Peyer's patch (tissue), 4 donors: ENCODE measurements at places on chromosomes 1 and 21. TPM values are rescaled to one million over a fixed set of nuclear protein-coding genes. Genes with fewer than 3 reads are reported as not detected.
A peak's percentile ranks its signal among the peaks of the same experiment; 100 is the strongest.

DNA sequence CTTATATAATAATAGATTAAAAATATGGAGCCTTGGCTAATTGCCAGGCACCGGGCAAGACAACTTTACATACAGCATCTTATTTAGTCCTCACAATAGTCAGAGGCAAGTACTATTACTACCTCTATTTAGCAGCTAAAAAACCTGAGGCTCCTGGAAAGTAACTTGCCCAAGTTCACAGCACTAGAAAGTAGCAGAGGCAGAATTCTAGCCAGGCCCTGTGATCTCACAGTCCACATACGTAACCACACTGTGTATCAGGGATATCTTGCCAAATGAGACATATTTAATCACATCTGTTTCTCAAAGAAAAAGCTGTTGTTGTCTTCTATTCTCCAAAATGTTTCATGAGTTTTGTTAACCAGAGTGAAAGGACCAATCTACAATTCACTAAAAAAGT lies 378.5 kb downstream of the PLPP3 start:
- no peak for DNase-seq

DNA sequence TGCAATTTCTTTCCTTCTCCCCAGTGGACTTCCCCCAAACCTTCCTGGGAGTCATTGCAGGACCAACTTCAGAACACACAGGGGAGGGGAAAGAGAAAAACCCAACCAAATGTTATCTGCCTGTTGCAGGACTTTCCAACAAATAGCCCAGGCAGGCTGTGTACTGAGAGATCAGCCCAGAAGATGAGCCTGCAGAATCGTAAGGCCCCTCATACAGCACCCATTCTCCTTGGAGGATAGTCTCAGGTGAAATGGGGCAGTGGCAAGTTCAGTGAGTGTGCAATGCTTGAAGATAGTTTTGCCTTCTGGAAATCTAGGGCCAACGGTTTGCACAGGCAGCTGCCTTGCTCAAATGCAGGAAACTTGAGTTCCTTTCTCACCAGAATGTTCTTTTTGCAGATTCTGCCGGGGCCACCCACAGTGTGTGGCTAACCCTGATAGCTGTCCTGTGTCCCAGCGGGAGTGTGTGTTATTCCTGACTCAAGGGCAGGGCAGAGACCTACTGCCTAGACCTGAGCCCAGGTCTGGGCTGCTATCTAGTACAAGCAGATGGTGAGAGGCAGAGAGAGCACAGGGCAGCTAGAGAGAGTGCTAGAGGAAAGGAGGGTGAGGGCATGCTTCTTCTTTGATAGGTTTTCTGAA lies 48.8 kb downstream of the GADD45A start:
- DNase-seq: no peak

PADI2 gene
- 55.9 TPM for total RNA-seq

GRCh38 chr1:8407652-8408051 lies 89.7 kb downstream of the SLC45A1 start:
- no peak for DNase-seq

NBPF4 gene
- 3.5 TPM for total RNA-seq

DNA sequence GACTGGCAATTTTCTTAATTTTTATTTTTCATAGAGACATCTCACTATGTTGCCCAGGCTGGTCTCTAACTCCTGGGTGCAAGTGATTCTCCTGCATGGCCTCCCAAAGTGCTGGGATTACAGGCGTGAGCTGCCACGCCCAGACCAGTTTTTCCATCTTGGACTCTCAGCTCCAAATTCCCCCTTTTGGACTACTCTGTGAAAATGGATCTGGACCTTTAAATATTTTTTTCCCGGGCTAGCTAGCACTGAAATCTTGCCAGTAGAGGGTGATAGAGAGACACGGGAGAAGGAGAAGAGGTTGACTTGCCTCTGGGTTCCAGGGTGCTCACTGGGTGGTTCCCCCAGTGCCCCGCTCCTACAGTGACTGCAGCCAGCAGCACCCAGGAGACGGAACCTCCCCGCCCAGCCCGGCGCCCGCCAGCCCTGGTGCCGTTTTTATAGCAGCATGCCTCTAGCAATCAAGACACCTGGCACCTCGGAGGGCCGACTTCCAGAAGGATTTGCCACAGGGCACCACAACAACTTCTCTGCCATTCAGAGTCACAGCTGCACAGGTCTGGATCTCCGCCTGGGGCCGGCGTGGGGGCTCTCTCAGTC lies 34.7 kb upstream of the SCCPDH start:
- peak; percentile 88 for DNase-seq

- DNase-seq: no peak
Observed at GRCh38 chr21:45864436-45864835, 117.1 kb upstream of the COL6A1 start.

DNA sequence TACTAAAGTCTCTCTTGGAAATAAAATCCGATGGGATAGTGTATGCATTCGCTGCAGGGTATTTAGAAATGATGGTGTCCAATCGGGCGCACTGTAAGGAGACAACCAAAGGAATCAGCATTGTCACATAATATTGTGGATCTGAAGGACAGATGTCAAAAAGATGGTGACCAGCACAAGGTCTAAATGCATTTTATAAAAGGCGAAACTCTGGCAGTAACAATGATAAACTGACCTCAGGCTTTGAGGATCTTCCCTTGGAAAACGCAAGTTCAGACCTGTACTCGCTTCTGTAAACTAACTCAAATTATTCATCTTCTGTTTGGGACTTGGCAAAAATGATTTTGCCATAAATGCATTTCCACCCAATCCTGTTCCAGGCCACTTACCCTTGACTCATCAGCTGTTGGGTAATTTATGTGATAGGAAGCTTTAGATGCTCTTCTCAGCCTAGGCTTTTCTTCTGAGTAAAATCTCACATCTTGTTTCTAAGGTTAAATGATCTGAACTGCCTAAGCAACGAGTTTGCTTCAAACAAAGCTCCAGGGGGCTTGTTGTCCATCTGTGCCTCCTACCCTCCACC lies 33.8 kb downstream of the STPG1 start:
- DNase-seq: no peak
